Nephron progenitor cell (in vitro differentiated cells): ENCODE measurements at places on chromosomes 6 and 20.

DNA sequence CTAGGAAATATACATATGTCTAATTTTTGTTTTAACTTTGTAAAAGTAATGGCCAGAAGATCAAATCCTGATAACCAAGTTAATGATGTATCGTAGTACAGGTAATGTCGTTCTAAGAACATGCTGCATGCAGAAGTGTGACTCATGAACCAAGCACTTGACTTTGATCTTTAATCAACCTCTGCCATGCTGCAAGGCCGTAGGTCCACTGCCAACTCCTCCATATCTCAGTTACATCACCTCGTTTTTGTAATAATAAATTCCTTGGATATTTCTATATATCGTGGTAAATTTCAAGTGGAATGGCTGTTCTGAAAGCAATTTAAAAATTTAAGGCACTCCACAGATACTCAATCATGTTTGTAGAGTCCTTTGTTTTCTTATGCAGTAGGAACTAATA, 771.7 kb downstream of the EPHA7 start:
- no peak for DNase-seq

GRCh38 chr6:156827382-156827781, 50.2 kb downstream of the ARID1B start:
- no peak for DNase-seq

DNA sequence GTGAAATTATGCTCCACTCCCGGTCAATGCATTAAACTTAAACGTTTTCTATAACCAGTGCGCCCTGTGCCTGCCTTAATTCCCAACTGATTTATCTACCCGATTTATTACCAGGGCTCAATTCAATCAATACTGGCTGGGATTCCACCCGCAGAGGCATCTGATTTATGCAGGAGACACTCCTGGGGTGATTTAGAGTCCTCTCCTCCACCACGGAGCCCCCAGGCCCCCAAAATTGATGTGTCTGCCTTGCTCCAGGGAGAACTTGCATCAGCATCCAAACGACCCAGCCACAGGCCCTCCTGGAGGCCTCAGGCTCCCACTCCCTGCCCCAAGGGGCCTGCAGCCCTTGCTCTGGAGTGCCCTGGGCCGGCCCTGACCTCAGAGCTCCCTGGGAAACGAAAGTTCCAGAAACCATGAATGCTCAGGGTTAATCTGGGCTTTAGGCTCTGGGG, 29.5 kb downstream of the ANKRD60 start:
- DNase-seq, result no peak

DNA sequence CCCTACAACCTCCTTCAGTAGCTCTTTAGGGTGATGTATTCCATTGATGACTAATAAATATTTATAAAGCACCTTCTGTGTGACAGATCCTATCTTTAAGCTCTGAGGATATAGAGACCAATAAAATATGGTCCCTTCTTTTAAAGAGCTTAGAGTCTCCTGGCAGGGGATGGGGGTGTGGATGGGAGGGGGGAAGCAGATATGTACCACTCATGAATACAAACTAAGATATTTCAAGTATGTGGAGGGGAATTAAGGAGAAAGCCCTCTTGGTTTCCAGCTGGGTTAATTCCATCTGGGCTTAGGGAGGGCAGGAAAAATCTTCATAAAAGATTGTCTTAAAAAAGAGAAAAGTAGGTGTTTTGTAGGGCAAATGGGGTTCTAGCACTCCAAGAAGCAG, 21.6 kb upstream of the FBXO9 start:
- no peak for DNase-seq

GRCh38 chr6:37483917-37484785, 15.5 kb downstream of the CCDC167 start:
- DNase-seq, result peak; percentile 83

- no peak for DNase-seq
Observed at GRCh38 chr20:36866164-36866563, 9.8 kb upstream of the TLDC2 start.

DNA sequence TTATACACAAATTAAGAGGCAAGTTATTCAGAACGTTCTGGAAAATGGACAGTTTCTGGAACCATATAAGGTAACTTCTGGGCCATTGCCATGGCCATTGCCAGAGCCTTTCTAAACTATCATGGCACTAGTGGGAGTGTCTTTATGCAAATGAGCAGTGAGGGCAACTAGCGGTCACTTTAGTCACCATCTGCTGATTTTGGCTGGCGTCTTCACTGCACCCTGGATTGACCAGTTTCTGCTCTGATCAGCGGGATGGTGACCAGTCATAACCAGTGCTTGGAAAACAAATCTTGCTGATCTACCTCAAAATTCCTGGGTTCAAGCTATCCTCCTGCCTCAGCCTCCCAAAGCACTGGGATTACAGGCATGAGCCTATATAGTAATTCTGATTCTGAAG, 7.3 kb upstream of the SNTA1 start:
- DNase-seq, result no peak

GRCh38 chr20:8909596-8909995, 159.3 kb upstream of the PLCB4 start:
- no peak for DNase-seq

DNA sequence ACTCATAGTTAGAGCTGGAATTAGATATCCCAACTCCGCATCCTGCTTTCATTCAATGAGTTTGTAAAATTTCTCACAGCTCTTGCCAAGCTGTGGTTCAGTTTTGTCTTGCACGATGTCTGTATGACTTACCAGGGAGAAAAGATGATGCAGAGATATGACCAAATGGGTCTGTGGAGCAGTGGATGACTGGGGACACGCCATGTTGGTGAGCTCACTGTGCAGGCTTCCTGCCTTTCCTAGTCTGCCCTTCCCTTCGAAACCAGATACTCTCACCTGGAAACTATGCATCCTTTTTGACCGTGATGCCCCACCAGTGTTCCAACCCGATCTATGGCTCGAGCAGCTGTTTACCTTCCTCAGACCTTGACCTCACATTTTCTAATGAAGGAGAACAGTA, 262.7 kb upstream of the BMP2 start:
- no peak for DNase-seq

DNA sequence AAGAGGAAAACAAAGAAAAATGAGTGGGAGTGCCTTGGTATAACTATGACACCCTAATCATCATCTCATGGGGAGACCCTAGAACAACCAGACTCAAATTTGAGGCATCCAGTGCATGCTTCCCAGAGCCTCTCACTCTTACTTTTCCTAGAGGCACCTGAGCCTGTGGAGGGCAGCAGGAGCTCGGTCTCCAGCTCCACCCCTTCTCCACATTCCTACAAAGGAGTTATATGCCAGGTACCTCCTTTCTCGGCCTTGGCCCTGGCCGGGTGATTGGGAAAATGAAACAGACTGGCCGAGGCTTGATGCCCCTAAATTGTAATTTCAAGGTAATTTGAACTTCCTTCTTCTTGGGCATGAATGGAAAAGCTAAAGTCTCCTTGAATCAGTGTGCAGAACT, 761.2 kb upstream of the CHD6 start:
- DNase-seq, result no peak

GRCh38 chr20:35942243-35942642, 12.1 kb downstream of the SCAND1 start:
- no peak for DNase-seq

DNA sequence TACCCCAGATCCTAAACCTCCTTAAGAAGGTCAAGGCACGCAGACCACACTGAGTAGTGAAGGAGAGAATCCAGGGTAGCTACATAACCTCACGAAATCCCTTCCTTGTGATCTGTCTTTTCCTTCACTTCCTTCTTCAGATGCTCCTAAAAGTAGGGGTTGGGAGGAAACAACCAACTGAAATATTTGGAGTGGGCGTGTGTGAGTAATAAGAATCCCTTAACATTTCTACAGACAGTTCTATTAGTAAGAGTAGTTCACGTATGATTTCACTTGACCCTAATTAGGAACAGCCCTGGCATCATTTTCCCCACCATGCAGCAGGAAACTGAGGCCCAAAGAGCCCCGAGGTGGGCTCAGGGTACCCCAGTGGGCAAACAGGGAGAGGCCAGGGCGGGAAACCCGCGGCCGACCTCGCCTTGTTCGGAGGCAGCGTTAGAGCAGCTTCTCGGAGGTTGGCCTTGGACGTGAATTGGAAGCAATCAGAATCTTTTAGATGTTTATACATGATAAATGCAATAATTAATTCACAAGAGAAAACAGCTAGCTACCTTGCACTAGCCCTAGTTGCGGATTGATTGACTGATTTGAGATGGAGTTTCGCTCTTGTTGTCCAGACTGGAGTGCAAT, 859 bp upstream of the RAE1 start:
- no peak for DNase-seq

DNA sequence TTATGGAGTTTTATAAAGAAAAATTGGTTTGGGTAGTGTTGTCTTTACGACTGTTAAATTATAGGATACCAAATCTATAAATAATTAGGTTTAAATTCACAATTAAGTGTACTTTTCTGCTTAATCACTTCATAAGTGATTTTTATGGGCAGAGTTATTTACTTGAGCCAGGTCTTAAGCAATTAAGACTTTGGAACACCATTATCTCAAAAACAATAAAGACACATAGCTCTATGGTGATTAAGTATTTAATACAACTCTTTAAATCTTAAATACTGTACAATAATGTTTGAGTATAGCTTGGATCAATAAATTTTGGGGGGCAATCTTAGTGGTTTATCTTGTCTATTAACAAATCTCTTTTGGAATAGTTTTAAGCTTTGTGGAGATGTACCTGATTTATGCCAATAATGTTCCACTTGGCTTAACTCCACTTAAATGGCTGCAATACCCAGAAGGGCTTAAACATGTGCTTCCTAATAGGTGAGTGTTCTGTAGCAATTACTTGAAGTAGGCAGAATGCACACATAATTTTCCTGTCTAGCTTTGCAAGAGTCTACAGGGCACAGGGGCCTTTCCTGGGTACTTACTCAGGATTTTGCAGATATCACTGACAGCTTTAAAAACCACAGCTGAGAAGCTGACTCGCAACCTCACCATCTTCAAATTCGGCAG, 7.5 kb downstream of the FERMT1 start:
- DNase-seq, result no peak

- no peak for DNase-seq
Observed at GRCh38 chr6:47661960-47662359, 36.4 kb upstream of the ADGRF4 start.

DNA sequence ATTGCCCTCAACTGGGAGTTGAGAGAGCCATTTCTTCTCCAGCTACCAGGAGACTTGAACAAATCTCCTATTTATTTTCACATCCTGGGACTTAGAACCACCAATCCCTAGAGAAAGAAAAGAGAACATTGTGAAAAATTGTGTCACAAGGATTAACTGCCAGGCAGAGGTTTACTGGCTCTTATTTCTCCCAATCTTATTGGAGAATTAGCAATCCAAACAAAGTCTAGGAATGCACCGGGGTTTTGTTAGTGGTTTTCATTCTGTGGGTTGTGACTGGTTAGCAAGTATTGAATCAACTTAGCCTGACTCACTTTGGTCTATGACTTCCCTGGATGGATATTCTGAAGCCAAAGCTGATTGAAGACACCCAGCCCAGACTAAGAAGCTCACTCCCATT, 21.2 kb upstream of the ENPP5 start:
- no peak for DNase-seq

- no peak for DNase-seq
Observed at GRCh38 chr6:5786321-5786968, 220.3 kb downstream of the NRN1 start.

DNA sequence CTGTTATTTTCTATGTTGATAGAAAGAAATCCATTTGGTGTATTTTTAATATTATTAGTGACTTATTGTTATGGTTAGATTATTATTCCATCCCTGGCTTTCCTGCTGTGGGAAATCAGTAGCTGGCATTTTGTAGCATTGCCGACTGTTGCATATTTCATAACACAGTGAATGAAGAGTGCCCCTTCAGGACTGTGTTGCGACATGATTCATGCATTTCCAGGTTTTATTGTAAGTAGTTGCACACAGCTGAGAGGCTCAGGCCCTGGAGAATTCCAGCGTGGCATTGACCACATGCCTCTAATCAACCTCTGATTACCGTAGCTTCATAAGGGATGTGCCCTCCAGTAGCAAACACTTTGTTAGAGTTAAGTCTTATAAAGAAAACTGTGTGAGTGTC, 263.9 kb downstream of the FARS2 start:
- DNase-seq, result no peak

GRCh38 chr6:56958481-56958880, 3.6 kb downstream of the BEND6 start:
- no peak for DNase-seq

- no peak for DNase-seq
Observed at GRCh38 chr6:95087394-95088097, 489.8 kb upstream of the MANEA start.

DNA sequence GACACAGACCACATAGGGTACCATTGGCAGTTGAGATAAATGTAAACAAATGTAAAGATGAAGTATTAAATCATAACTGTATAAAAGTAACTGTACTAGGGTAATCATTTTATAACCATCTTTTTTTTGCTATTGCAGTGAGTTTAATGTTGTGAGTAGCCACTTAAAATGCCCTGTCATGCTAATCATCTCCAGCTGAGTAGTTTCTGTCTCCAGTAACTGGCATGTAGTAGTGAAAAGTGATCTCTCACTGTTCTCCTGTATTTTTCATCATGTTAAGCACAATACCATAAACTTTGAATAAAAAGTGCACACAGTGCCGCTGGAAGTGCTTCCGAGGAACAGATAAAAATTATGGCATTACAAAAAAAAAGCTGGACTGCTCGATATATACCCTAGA, 45.0 kb upstream of the OPRM1 start:
- DNase-seq, result no peak

DNA sequence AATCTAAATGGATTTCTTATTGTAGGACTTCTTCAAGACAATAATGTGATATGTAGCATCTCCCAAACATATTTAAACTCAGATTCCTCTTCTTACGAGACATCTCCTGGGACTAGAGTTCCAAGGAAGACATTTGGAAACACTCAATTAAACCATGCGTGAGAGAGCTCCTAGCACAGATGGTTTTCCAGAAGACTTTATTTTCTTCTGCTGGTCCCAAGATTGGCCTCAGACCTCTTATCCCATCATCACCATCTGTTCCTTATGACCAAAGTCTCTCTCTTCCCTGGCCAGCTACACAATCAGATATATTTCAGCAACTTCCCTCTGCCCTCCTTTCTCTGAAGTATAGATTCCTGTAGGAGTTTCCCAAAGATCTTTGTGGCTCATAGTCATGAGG, 93.2 kb upstream of the JARID2 start:
- DNase-seq, result no peak

- DNase-seq, result no peak
Observed at GRCh38 chr6:67680297-67680932, 954.7 kb upstream of the ADGRB3 start.

GRCh38 chr6:133426038-133426437, 184.9 kb downstream of the EYA4 start:
- DNase-seq, result no peak
